Fibroblast of upper back skin (primary cell): ENCODE measurements at places on chromosomes 3 and 15.
A peak's percentile ranks its signal among the peaks of the same experiment; 100 is the strongest.

DNA sequence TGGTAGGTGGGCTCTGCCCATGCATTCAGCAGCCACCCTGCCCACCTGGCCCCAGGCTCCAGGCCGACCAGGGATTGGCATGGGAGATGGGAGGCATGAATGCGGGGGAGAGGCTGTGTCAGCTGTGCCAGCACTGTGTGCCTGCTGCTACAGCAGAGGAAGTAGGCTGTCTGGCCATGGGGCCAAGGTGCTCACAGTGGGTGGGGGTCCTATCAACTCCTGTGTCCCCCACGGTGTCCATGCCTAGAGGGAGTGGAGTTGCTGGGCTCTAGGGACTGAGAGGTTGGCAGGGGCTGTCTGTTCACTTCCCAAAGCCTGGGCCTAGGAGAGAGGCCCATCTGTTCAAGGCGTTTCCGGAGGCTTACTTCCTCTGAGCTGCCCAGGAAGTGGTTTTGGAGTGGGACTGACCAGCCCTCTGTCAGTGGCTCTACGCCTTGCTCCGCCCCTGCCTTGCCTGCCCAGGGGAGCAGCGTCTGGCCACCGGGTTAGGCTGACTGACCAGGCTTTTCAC is 5.8 kb downstream of the PRKCD start:
- peak; percentile 44 for DNase-seq

DNA sequence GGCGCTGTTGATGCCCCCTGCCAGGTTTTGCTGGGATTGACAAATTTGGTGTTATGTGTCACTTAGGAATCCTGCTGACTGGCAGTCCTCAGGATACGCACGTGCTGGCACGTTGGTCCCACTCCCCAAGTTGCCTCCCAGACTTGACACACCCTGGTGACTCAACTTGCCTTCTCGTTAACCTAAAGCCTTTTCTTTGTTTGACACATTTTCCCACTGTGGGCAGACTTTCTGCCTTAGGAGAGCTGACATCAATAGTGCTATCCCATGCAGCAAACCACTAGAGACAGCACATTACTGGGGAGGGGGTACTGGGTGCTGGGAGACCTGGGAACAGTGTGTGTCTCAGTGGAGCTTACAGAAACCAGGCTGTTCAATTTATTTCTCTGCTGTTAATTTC is 104.3 kb downstream of the OXNAD1 start:
- DNase-seq, result no peak

- peak; percentile 43 for DNase-seq
Measured at GRCh38 chr3:148718982-148719862, 21.5 kb downstream of the AGTR1 start.

- no peak for DNase-seq
Measured at GRCh38 chr3:139357899-139358298, 14.1 kb downstream of the MRPS22 start.

- DNase-seq, result no peak
Measured at GRCh38 chr3:189406148-189406547, 225.0 kb upstream of the TP63 start.

GRCh38 chr15:100786139-100786531 is 93.5 kb upstream of the ALDH1A3 start:
- no peak for DNase-seq

- DNase-seq, result no peak
Measured at GRCh38 chr3:134766290-134766689, 28.8 kb upstream of the EPHB1 start.

GRCh38 chr3:163218336-163218735 is 1721.7 kb downstream of the OTOL1 start:
- no peak for DNase-seq

- DNase-seq, result no peak
Measured at GRCh38 chr15:77989296-77990143, 88.0 kb downstream of the TBC1D2B start.

DNA sequence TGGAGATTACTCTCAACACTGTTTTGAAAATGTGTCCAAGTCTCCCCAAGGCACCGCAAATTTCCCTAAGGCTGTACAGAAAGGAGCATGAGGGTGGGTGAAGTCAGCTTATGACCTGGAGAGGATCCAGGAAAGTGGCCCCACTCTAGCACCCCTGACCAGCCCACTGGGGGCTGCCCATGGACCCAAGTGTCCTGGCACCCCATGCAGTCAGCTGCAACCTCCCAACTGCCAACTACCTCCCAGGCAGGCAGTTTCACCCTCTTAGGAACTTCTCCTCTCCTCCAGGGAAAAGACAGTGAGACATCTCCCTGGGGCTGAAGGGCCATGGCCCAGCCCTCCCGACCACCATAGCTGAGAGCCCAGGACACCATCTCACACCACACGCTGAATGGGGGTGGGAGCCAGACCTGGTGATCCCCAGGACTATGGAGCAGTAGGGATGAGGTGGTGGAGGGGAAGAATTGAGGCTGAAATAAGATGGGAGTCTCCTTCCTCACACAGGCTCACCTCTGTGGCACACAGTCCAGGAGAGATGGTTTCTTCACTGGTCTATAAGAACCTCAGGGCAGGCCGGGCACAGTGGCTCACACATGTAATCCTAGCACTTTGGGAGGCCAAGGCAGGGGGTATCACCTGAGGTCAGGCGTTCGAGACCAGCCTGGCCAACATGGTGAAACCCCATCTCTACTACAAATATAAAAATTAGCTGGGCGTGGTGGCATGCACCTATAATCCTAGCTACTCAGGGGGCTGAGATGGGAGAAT is 104.4 kb downstream of the DAPK2 start:
- DNase-seq, result no peak

GRCh38 chr3:146052056-146052790 is 108.8 kb downstream of the PLOD2 start:
- DNase-seq, result no peak

DNA sequence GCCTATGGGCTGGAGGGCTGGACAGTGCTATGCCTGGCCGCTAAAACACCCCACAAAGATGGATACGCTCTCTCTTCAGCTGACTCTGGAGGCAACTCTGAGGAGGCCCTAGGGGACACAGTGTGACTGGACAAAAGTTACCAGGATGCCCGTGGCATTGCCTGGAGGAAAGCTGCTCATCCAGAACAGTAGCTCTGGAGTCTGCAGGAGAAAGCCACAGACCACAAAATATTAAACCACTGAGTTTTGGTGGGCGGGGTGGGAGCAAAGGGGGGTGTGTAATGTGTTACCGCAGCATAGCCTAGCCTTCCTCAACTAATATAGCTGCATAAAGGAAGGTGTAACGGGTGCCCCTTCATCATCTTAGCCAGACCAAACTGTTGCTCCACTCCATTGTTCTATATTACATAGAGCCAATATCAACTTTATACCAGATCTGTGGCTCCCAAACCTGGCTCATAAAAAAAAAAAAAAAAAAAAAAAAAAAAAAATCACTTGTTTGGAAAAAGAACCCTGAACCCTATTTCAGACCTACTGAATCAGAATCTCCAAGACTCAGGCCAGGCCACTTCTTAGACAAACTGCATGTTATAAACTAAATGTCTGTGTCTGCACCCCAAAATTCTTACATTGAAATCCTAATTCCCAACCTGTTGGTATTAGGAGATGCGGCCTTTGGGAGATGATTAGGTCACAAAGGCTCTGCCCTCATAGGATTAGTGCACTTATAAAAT is 132.6 kb downstream of the TNIK start:
- no peak for DNase-seq

- DNase-seq, result peak; percentile 97
Measured at GRCh38 chr3:70871909-70872656, 559.6 kb upstream of the MDFIC2 start.

DNA sequence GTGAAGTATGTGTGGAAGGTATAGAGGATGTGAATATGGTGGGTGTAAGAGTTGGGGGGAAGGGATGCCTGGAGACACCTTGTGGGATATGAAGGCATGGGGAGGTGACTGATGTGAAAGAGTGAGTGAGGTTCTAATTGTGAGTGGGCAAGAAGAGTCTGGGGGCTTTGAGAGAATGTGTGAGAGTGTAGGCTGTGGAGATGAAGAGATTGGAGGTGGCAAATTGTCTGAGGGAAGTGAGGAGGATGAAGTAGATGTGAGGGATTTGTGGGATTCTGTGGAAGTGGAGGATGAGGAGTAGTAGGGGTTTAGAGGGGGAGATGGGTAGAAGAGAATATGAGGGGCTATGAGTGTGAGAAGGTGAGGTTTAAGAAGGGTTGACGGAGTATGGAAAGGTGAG is 41.6 kb downstream of the ZIC4 start:
- no peak for DNase-seq

- DNase-seq, result no peak
Measured at GRCh38 chr3:195038161-195038560, 232.8 kb downstream of the XXYLT1 start.

- DNase-seq, result peak; percentile 39
Measured at GRCh38 chr3:111252779-111253178, 181.2 kb downstream of the NECTIN3 start.

- DNase-seq, result no peak
Measured at GRCh38 chr3:31929826-31930502, 51.1 kb downstream of the OSBPL10 start.

- no peak for DNase-seq
Measured at GRCh38 chr3:57038466-57039164, 21.8 kb upstream of the SPATA12 start.

DNA sequence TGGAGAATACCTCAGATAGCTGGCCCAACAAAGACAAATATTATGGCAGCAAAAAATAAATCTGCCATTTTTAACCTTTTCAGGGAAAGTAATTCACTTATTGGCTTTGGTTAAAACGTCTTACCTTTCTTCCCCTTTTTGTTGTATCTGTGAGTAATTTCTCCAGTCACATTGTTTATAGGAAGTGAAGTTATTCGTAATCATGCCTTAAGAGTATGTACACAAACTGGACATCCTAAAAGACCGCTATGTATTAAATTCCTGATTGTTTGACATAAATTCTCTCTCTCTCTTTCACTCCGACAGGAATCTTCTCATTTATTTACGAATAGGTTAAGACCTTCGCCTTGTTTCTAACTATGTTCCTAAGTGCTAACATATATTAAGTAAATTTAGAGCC is 474.0 kb downstream of the MECOM start:
- DNase-seq, result no peak

DNA sequence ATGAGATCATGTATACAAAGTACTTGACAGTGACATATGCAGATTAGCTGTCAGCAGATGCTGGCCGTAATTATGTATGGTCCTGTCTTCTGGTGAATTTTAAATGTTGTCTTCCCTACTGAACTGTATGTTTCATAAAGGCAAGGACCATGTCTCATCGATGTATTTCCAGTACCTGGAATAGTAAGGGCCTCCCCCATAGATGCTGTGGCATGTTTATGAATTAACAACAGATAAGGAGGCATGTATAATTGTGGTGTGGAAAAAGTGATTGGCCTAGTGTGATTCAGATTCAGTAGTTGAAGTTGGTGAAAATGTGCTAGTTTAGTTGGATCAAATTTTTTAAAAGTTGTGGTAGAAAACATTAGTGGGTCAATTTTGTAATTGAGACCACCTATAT is 202.7 kb upstream of the SLC2A2 start:
- no peak for DNase-seq

DNA sequence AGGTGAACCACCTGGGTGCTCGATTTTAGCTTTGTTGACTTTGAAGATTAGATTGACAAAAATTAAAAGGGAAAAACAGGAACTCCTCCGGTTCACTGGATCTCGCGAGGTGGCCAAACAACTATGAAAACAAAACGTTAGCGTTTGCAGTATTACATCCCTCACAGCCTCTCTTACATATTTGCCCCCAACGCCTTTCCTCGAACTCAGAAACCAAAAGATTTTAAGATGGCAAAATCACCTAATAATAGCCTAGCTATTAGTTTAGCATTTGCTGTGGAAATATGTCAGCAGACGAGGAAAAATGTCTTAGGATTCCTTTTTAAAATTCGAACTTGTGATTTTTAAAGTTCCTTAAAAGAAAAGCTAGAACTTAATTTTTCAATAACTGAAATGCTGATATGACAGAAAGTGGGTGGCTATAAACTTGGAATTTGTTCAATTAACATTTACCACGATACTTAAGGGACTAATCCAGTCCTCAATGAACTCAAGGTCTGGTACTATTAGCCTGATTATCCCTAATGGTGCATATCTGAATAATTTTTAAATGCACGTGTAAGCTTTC is 491 bp upstream of the SENP7 start:
- no peak for DNase-seq
